ENCODE measurements at places on chromosomes 1 and 21.

DNA sequence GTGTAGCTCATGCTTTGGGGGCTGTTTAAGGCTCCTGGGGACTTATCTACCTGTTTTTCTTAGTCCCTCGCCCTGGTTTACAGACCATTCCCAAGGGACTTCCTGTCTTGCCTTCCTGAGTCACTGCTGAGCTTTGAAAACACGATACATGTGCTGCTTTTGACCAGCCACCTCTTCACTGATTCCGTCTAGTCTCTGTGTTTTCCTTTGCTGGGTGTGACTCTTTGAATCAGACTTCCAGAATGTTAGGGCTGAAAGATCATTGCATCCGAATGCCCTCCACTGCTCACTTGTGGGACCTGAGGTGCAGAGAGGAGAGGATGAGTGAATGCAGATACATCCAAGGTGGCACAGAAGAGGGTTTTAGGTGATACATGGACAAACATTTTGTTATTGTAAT is 35.4 kb upstream of the CITED4 start:
- DNase-seq: peak; percentile 2

DNA sequence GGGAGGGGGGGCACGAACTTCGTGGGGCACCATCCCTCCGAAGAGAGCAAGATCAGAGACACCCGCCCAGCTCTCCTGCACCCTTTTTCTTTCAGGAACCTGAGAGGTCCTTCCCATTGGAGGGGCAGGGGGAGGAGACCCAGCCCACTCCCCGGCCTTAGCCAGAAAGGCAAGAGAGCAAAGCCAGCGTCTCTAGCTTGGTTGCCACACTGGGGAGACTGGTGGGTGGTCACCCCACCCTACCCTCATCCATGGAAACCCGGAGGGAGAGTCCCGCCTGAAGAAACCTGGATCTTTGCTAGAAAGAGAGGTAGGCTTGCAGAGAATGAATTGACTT is 246 bp downstream of the ATP2B4 start:
- DNase-seq: peak; percentile 96

DNA sequence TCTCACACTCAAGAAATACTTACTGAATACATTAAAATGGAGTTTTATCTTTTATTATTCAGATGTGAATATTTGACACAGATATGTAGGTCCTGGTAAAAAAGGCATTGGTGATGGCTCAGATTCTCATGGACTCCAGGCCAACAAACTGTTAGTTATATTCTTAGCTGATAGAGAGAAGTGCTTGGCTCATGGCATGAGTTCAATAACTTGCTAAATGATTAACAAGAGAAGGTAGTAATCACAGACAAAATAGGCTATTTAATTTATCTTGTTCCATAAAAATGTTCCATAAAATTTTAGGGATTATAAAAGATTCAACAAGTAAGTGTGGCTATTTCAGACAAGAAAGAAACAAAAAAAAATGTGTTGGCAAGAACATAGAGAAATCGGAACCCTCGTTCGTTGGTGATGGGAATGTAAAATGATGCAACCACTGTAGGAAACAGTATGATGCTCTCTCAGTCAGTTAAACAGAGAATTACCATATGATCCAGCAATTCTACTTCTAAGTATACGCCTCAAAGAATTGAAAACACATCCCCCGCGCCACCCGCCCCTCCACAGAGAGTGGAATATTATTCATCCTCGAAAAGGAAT is 737.8 kb upstream of the ADAMTS5 start:
- DNase-seq: no peak

GRCh38 chr1:40901886-40902852 is 40.0 kb upstream of the CITED4 start:
- DNase-seq: no peak

DNA sequence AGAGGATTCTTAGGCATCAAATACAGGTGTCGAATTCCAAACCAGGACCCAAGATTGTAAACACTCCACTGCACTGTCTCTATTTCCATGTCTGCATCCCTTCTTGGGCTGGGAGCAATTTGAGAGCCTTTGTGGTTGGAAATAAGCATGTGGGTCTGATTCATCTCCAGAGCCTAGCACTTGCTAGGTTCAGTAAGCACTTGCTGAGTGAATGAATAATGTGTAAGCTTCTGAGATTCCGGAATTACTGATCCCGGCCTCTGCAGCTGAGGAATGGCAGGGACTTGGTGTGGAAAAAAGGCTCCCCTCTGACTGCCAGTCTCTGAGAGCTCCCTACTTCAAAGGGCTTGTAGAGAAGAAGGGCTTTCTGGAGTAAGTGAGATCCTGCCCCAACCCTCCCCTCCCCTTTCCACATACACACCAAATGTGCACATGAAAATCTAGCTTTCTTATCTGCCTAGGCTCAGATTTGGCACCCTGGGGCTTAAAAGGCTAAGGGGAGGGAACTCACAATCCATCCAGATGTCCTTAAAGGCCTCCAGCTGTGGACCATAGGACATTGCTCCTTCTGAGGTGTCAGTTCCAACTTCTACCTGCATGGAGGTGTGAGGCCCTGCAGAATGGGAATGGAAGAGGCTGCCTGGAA is 39.6 kb upstream of the TRABD2B start:
- peak; percentile 31 for DNase-seq

GRCh38 chr1:223543560-223543959 is 121.9 kb downstream of the CAPN8 start:
- DNase-seq: no peak

- DNase-seq: no peak
Observed at GRCh38 chr1:212221801-212222200, 63.4 kb upstream of the PPP2R5A start.

DNA sequence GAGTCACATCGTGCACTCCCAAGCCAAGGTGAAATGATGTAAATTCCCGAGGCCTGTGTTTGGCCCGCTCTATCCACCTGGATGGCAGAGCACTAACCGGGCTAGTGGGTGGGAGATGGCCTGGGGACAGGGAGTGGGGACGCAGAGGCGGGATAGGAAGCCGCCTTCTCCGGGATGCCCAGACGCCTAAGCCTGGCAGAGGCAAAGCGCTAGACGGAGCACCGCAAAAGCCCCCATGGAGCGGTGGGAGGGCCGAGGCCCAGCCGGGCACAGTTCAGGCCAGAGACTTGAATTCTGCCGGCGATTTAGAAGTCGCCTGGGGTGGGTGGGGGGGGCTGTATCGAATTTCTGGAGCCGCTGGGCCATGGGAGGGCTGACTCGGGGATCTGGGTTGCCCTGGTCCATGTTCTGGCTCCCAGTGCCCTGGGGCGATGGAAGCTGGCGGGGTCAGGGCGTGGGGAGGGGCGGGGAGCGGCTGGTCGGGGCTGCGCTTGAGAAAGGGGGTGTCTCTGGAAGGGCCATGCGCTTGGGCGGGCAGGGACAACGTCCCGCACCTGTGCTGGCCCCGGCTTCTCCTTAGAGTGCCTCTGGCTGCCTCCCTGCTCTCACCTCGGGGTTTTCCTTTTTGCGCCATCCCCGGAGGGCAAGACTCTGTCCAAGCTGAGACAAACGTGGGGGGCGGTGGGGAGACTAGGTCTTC is 28.0 kb downstream of the KIAA2013 start:
- DNase-seq: no peak

GRCh38 chr1:21621761-21622436 is 47.3 kb downstream of the RAP1GAP start:
- DNase-seq: no peak

- DNase-seq: no peak
Observed at GRCh38 chr1:117531222-117531621, 74.6 kb upstream of the TENT5C start.

DNA sequence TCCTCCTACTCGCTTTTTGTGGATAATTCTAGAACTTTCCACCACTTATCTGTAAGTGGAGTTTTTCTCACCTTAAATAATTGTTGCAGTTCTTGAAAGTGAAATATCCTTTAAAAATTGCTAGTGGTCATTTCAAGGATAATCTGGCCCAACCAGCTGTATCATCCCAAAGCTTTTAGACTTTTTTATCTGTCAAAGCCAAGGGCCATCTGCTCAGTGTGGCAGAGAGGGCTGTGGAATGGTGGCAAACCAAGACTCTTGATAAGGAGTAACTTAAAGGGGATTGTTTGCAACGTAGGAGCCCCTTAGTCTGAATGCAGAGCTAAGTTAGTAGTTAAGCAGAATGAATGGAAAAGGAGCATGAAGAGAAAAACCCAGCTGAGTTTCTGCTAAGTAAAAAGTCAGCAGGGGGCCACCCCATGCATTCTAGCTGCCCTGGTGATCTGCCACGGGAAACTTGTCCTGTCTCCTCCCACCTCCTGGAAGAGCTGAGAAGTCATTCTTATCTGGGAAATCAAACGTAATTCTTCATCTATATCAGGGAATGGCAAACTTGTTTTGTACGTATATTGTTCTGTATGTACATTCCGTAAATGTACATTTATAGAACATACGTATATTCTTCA is 169.3 kb downstream of the PRDM2 start:
- no peak for DNase-seq

GRCh38 chr1:222040121-222040805 is 298.4 kb upstream of the DUSP10 start:
- DNase-seq: no peak

GRCh38 chr1:227661495-227661894 is 73.6 kb downstream of the JMJD4 start:
- no peak for DNase-seq

DNA sequence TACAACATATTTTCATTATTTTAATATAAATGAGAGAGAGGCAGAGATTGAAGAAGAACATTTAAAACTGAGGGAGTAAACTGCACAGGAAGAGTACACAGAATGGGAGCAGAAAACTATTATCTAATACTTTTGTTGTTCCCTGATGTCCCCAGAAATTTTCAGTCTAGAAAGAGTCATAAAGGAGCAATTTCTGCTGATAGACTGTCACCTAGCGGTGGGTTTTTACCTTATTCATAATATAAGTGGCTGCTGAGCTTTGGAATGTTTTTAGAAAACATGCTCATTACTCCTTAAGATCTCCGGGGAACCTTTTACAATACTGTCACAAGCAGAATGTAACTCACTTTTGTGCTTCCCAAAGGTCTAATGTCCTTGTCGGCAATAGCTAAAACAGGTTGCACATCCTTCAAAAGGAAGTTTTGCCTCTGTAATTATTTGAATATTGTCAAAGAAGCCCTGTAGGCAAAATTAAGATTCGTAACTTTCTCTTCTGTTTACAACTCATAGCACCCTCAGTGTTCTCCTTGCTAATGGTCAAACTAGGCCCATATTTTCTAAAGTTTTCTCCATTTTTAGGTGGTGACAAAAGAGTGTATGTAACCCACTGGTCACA is 4.9 kb upstream of the NPL start:
- DNase-seq: peak; percentile 86

- DNase-seq: no peak
Observed at GRCh38 chr1:3188150-3188971, 119.4 kb downstream of the PRDM16 start.

DNA sequence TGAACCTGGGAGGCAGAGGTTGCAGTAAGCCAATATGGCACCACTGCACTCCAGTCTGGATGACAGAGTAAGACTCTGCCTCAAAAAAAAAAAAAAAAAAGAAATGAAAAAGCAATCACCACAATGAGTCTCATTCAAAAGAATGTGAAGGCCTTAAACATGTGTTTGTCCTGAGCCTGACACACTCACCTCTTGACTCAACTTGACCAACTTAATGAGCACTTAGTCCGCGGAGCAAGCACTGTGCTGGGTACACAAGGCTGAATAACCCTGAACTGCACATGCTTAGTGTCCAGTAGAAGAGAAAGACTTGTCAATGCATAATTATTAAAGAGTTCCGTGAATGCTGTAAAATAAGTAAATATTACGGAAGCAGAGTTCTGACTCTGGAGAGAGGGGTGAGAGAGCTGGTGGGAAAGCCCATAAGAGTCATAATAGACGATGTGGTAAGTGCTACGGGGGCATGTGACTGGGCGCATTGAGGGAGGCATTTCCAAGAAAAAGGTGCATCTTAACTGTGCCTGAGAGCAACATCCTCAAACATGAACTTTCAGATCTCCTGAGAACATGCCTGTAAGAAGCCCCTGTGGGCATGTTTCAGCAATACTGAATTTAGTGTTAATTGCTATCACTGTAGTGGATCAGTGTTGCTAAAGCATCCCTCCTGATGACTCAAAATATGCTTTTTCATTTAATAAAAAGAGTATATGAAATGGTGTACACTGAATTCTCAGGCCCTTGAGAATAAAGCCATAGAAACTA is 27.2 kb downstream of the MCOLN2 start:
- DNase-seq: no peak

DNA sequence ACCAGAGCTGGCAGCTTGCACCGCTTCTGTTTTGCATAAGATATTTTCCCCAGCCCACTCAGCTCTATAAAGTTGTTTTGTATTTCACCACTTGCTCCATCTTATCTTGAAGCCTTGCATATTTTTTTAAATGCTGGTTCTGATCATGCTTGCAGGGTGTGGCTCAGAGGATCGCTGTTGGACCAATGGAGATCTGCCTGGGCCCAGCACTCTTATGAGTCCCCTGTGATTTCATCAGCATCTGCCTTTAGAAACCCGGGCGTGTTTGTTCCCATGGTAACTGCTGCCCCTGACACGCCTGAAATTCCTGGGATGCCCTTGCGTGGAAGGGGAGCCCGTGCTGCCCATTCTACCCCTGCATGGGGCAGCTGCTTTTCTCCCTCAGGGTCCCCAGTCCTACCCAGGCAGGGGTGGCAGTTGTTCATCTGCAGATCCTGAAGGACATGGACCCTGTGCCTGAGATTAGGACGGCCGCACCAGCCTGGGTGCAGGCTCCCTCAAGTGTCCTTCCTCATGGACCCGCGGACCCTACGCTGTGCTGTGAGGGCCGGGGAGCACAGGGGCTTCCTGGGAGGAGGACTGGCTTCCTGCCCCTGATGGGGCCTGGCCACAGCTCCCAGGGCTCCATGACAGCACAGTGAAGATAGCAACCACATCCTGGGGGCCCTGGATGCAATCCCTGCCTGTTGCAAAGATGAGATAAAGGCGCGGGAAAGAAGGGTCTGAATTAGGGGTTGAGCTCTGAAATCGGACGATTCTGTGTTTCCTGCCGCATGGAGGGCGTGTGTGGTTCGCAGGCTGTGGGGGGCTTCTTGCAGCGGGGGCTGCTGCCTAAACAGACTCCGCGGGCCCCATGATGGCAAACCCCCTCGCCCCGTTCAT is 226.5 kb downstream of the SDCCAG8 start:
- peak; percentile 65 for DNase-seq

DNA sequence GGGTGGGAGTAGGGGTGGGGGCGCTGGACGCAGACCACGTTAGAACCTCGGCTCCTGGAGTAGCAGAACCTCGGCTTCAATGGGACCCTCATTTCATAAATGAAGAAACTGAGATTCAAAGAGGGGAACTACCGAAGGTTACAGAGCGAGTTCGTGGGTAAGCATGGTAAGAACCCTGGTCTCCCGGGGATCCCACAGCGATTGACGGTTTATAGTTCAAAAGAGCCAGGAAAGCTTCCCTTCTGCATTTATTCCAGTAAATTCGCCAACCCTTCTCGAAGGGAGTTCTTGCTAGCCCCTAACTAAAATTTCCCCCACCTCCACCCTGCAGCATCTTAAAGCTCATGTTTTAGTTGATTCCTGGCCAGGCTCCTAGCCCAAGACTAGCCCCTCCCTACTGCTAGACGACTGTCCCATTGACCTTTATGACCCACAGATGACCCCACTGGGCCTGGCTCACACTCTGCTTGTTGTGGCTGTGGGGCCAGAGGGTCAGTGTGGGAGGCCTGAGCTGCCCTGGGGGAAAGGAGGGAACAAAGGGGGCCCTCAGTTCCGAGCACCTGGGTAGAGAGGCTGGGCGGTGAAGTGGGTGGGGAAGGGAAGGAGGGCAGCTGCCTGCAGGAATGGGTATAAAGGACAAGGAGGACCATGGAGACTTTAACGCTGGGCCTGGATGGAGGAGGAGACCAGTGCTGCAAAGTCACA is 558 bp upstream of the KIF21B start:
- DNase-seq: no peak

- no peak for DNase-seq
Observed at GRCh38 chr1:153773096-153773921, 1.9 kb upstream of the SLC27A3 start.
